ENCODE measurements at places on chromosomes 11 and 22.

- no peak for DNase-seq
These were observed 3.6 kb upstream of the OR2AT4 start for GRCh38 chr11:75100314-75100713.

- no peak for DNase-seq
These were observed 5.8 kb downstream of the ZBTB44 start for GRCh38 chr11:130308886-130309285.

DNA sequence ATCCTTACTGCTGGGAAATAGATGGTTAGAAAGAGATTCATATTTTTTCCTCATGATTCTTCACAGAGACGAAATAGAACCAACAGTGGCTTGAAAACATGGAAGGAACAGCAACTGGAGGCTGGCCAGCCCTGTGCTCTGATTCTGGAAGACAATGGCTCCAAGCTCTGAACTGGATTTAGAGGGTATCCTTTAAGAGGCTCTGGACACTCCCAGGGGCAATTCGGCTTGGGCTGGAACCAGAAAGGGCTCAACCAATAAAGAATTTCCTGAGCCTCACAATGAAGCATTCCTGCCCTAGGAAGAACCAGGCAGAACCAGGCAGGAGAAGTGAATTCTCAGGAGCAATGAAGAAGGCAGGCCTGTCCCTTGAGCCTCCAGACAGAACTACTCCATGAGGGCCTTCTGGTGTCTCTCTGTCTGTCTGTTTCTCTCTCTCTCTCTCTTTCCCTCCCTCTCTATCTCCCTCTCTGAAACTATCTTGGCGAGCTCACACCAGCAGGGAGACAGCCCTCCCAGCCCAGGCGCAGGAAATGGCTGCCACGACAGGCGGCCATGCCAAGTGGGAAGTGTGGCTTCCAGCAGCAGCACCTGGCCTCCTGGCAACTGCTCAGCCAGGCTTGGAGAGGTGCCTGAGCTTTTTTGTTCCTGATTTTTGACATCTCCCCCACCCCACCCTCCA is 93.3 kb downstream of the RCN1 start:
- no peak for DNase-seq

- DNase-seq = no peak
These were observed 2.3 kb upstream of the TBX1 start for GRCh38 chr22:19757985-19758895.

DNA sequence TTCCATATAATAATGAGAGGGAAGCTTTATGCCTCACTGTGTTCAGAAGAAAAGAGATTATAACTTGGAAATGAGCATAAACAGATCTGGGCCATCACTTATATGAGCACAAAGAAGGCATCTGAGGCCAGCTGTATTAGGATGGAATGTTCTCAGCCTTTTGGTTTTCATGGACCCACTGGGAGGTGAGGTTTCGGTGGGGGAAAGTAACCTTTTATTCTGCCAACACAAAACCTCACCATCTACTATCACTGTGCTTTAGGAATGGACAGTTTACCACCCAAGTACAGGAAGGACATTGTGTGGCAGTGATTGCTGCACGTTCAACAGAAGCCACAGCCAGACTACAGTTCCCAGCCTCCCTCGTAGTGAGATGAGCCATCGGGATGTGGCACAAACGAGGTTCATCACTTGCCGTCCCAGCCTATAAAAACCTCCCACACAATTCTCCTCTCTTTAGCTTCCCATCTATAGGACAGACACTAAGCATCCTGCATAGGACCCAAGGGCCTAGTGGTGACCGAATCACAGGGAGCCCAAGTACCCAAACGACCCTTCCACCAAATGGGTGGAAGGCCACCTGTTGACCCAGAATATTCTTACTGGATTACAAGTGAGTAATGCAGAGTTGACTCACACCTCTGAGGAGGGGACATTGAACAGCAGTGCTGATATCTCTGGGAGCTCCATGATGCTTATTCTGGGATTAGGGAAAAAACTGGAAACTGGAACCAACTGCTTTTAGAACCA is 121.5 kb upstream of the RAG2 start:
- DNase-seq = no peak
